Mucosa of gallbladder (tissue), 1 donor: ENCODE measurements at places on chromosomes 4 and X. TPM values are rescaled to one million over a fixed set of nuclear protein-coding genes. Genes with fewer than 3 reads are reported as not detected.

GRCh38 chr4:140834839-140835495 lies 78.8 kb upstream of the TBC1D9 start:
- peak; percentile 14 for DNase-seq

GRCh38 chr4:176593943-176594342 lies 198.8 kb downstream of the VEGFC start:
- DNase-seq, result no peak

- no peak for DNase-seq
These were observed 1203.1 kb downstream of the PCDH18 start for GRCh38 chr4:136329042-136329662.

DNA sequence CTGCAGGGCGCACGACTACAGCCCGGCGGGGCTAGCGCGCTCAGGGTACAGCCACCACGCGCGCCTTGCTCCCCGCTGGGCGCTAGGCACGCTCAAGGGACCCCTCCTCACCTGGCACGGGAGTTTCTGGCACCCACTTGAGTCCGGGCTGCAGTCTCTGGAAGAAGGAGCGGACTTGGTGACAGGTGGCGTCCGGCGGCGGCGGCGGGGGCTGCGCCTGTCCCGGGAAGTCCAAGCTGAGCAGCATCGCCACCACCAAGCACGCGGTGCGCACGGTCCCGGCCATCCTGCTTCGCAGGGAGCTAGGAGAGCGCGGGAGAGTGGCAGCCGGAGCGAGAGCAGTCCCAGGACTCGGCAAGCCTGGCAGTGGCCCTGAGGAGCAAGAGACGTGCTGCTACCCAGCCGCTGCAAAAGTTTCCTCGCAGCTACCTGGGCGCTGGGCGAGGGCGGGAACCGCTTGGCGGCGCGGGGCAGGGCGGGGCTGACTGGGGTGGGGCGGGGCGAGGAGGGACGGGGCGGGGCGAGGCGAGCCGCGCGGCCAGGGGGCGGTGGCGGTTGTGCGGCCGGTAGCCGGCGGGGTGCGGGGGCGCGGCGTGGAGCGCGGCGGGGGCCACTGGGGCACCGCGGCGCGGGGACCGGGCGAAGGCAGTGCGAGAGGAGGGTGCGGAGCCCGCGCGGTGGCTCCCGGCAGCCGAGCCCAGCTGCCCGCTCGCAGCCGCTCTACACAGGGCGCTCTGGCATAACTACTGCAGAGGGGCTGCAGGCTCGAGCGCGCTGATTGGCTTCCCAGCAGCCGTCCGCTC lies at the start of gene GPC3:
Gene GPC3, minus strand, starts transcription at position 431 of the 803 bp plus-strand sequence.
- DNase-seq, result peak; percentile 16

GRCh38 chr4:10998846-10999245 lies 314.3 kb upstream of the CLNK start:
- DNase-seq, result no peak

GRCh38 chrX:39969099-39969818 lies 128.5 kb downstream of the BCOR start:
- DNase-seq, result no peak

DNA sequence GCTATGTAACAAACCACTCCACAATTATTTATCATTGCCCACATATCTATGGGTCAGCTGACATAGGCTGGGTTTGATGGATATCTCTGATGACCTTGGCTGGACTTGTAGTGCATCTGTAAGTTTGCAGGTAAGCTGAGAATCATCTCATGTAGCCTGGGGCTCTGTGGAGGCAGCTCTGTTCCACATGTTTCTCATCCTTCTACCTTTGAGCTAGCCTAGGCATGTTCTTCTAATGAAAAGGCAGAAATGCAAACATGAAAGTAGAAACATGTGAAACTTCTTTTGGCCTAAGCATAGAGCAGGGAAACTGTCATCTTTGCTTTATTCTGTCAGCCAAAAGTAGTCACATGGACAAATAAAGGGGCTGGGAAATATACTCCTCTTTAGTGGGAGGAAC lies 18.2 kb downstream of the MRPL1 start:
- no peak for DNase-seq

- DNase-seq, result peak; percentile 69
These were observed 12.7 kb downstream of the TKTL1 start for GRCh38 chrX:154308108-154308946.

APLN gene
- total RNA-seq, result 0.20 TPM

PABPC4L gene
- 1.1 TPM for total RNA-seq
